GM18507 (cell line): ENCODE measurements at places on chromosomes 16 and 17.

- DNase-seq: no peak
These were observed 72.0 kb upstream of the KSR1 start for GRCh38 chr17:27384261-27384701.

- DNase-seq: peak; percentile 37
These were observed 9.4 kb downstream of the CETP start for GRCh38 chr16:56970934-56971767.

DNA sequence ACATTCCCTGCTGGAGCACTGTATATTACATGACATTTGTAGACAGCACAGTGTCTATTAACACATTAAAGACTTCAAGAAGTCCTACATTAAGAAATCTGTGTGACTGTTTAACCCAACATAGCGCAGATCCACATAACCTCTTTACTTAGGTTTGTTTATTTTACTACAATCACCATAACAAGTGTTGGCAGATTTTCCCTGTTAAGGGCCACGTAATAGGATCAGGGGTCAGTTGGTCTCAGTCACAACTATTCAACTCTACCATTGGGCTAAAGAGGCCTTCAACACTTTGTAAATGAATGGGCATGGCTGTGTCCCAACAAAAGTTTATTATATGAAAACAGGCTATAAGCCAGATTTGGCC, 51.3 kb upstream of the ADORA2B start:
- no peak for DNase-seq

- DNase-seq: peak; percentile 22
These were observed 5.2 kb downstream of the EVI2B start for GRCh38 chr17:31308372-31309334.

DNA sequence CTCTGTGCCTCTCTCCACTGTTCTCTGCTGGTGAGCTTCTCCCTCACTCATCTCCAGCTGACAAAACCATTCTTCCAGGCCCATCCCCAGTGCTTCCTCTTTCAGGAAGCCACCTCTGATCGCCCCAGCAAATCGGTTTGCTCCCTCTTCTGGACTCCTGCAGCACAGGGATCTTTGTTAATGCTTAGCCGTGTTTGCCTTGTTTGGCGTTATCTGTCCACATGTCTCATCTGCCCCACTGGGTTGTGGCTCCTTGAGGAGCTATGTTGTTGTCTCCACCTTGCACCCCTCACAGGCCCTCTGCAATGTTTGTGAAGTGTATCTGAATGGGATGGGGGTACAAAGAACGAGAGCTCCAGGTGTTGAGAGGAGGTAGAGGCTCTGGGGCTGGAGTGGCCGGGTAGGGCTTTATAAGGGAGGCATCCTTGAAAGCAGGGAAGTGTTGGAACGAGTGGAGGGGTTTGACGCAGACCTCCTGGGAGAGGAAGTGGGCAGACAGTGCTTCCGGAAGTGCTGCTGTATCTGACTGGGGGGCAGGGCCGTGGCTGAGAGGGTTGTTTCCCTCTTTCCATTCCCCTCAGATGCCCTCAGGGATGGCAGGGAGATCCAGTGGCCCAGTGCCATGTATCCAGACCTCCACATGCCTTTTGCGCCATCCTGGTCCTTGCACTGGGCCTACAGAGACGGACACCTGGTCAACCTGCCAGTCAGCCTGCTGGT, 27.8 kb downstream of the CASKIN2 start:
- DNase-seq: peak; percentile 65

GRCh38 chr17:30590081-30590733, 113.0 kb downstream of the GOSR1 start:
- no peak for DNase-seq

GRCh38 chr17:46063241-46063640, 64.2 kb downstream of the STH start:
- DNase-seq: no peak

DNA sequence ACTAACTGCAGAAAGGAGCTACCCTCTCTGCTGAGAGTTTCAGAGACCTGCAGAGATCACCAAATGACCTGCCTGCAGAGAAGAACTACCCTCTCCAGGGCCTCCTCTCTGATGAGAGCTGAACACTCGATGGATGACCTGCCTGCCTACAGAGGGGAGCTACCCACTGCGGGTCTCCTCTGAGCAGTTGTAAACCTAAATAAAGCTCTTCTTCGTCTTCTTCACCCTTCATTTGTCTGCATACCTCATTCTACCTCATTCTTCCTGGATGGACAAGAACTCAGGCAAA, 24.2 kb downstream of the SSH2 start:
- DNase-seq: no peak

GRCh38 chr17:44906010-44906646, 6.9 kb upstream of the EFTUD2 start:
- DNase-seq: no peak

DNA sequence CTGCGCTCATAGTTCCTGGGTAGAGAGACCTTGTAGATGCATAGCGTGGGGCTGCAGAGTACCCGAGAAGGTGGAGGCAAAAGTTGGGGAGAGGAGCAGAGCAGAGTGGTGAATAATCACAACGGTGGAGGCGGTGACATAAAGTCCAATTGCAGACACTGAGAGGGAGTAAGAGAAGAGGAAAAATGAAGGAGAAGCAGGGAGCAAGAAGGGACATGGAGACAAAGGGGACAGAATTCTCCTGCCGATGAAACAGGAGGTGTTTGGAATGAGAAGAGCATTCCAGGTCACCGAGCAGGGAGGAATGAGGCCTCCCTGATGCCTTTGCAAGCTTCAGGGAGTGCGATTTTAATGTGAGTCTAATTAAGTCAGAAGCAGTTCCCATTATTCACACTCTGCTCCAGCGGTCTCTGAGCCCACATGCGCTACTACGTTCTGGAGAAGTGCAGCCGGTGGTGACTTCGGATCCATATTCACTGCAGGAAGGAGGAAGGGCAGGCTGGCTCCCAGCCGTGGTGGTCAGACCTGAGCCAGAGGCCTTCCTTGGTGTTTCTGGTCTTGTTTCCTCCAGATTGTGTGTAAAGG, 108.0 kb upstream of the DNAH9 start:
- DNase-seq: no peak

- no peak for DNase-seq
These were observed 165.8 kb downstream of the CHD9 start for GRCh38 chr16:53220585-53220984.

DNA sequence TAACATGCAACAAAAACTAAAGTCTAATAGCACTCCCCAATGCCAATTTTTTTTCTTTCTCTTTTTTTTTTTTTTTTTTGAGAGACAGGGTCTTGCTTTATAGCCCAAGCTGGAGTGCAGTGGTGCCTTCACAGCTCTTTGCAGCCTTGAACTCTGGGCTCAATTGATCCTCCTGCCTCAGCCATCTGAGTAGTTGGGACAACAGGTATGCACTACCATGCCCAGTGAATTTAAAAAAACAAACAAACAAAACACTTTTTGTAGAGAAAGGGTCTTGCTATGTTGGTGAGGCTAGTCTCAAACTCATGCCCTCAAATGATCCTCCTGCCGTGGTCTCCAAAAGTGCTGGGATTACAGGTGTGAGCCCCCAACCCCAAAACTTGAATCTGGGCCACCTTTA, 632.3 kb downstream of the WWOX start:
- no peak for DNase-seq

DNA sequence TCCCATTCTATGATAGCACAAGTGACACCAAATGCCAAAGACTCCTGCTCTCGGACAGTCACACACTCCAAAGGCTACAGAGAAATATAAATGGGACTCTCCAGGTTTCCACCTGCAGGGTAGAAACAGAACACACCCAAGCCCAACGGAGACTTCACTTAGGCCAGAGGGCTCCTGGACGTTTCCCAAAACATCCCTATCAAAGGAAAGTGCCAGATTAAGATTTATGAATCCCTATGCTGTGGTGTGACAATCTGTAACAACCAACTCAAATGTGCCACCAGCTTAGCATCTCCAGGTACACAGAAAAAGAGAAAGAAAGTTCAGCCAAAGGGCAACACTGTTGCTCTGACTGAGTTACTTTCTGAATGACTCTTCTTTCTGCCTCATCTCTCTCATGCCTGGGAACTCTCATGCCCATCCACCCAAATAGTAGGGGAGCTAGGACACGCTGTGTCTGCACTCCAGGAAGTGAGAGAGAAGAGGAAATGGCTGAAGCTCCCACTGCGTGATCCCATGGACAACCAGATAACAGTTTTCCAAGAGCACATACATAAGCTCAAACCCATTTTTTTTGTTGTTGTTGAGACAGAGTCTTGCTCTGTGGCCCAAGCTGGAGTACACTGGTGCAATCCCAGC, 49.7 kb downstream of the SMG6 start:
- peak; percentile 57 for DNase-seq

DNA sequence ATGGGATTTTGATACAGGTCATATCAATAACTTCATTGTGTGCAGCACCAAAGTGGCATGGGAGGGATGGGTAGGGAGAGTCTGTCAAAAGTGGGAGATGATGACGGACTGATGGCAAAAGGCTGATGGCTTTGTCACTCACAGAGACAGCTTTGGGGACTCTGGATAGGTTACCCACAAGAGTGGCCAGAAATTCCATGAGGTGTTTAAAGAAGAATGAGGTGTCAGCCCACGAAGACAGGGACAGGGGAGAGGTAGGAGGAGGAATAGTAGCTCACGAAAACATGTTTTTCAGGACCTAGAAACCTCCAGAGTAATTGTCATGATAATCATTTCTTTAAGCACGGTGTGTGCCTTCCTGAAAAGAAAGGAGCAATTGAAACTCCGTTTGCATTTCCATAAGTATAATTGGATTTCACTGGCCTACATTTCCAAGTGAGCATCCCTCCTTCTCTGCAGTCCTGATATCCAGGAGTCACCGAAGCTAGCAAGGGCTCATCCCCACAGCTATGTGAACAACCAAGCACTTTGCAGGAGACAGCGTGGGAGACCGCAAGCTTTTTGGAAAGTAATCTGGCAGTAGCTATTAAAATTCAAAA, 60.0 kb downstream of the HSD17B2 start:
- DNase-seq: no peak
